ENCODE measurements at places on chromosomes 16 and 17.

DNA sequence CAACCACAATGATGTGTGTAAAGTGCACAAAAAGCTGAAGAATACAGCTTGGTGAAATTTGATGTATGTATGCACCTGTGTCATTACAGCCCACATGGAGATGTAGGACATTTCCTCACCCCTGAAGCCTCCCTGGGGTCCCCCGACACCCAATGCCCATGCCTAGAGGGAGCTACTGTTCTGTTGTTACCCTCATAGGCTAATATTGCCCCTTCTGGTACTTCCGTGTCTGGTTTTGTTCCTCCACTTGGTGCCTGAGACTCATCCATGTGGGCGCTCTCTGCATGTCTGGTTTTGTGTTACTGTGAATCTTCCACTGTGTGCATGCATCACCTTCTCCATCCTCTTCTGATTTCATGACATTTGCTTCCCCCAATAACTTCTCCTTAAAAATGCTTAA is 18.6 kb downstream of the TNFRSF13B start:
- no peak for DNase-seq

DNA sequence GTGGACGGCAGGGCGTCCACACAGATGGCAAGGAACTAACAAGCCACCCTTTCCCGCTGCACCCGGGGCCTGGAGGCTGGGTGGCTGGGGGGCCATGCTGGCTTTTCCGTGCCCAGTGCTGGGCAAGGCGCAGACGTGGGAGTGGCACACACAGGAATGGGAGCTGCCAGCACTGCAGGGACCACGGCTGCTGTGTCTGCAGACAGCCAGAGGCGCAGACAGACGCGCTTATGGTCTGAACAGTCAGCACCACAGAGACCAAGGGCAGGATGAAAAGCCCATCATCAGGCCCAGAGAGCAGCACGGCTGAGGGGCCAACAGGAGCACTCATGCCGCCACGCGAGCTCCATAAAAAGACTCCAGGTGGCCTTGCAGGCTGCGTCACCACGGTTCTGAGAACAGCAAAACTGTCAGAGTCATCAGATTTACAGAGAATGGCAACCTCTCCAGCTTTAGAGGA is 24.0 kb downstream of the PDIA2 start:
- DNase-seq: no peak

DNA sequence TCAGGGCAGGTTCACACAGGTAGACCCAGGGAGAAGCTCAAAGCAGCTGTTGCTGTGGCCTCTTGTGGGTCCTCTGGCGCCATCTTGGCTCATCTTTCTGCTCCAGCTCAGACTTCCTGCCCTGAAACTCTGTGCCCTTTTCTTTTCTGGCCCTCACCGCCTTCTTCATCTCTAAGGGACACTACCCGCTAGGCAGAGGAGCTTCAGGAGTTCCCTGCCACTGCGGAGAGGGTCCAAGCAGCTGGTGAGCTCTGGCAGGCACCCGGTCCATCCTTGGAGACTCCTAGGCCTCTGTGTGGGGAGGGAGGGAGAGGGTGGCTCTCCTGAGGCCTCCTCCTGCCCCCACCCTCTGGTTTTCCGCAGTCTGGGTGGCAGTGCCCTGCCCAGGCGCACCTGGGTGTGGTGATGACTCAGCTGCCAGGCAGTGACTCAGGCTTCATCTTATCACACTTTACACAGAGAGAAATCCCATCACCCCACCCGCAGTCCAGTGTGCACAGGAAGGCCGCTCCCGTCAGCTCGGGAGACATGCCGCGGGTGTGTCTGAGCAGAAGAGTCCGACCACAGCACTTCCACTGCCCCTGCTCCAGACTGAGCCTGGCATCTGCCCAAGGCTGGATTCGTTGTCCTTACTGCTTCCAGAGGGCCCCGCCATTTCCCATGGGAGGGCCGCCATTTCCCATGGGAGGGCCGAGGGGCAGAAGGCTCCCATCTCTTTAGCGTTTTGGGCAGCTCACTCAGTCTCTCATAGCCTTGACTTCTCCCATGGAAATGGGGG is 7.3 kb downstream of the NT5C start:
- DNase-seq: peak; percentile 82

- DNase-seq: no peak
Observed at GRCh38 chr17:12830777-12831247, 41.5 kb downstream of the ARHGAP44 start.

DNA sequence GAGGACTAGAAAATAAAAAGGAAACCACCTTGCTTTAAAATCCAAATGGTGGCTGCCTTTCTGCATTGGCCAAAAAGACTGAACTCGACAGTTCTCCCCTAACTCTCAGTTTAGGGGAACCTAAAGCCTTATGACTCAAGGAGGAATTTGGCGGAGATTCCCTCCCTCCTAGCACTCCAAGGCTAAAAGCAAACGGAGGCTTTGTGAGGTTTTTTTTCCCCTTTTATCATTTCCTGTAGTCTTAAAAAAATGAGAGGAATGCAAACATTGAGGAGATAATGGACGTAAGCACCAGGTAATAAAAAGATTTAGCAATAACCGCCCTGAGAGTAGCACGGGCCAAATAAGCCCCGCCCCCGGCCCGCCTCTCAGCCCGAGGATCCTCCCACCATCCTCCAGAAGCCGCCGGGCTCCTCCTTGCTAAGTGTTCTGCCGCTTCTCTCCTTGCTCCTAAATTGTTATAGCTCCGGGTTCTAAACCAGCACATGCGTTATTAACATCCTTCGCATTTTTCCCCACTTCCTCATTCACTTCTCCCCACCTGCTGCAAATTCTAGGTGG is 5.8 kb upstream of the KIFC3 start:
- peak; percentile 47 for DNase-seq

DNA sequence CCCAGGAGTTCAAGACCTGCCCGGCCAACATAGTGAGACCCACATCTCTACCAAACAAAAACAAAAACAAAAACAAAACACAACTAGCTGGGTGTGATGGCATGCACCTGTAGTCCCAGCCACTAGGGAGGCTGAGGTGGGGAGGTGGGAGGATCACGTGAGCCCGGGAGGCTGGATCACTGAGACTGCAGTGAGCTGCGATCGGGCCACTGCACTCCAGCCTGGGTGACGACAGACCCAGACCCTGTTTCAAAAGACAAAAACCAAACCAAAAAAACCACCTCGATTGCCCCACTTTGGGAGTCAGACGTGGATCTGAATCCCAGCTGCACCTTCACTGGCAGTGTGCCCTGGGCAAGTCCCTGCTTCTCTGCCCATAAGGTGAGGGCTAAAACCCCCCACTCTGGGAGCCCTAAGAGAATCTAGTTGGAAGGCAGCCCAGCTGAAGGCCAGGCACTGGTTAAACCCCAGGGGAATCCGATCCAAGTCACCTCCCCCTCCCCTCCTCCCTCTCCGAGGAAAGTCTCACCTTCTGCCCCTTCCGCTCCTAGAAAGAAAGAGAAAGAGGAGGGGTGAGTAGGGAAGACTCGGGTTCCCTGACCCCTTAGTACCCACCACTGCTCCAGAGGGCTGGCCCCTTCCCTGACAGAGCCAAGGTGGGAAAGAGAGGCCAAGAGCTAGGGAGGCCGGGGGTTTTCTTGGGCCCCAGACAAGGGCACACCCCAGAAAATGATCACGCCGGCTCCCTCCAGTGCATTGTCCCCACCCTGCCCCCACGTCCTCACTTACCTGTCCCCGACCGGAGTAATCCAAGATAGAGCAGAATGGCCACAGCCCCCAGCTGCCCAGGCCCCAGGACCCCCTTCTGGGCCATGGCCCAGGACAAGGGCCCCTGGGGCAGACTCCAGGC is 647 bp downstream of the PRSS8 start:
- no peak for DNase-seq

GRCh38 chr17:10059684-10060211 is 138.7 kb downstream of the GAS7 start:
- DNase-seq: no peak

DNA sequence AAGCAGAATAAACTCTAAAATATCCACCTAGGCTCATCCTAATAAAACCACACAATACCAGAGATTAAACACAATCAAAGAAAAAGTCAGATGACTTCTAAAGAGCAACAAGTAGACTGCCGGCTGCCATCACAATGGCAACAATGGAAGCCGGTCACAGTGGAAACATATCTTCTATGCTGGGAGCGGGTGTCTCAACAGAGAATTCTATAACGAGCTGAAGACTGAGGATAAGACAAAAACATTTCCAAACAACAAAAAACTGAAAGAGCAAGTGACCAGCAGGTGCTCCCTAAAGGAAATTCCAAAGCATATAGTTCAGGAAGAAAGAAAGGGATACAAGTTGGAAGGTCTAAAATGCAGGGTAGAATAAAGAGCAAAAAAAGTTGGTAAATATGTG is 8.9 kb downstream of the NSMCE1 start:
- DNase-seq: no peak

DNA sequence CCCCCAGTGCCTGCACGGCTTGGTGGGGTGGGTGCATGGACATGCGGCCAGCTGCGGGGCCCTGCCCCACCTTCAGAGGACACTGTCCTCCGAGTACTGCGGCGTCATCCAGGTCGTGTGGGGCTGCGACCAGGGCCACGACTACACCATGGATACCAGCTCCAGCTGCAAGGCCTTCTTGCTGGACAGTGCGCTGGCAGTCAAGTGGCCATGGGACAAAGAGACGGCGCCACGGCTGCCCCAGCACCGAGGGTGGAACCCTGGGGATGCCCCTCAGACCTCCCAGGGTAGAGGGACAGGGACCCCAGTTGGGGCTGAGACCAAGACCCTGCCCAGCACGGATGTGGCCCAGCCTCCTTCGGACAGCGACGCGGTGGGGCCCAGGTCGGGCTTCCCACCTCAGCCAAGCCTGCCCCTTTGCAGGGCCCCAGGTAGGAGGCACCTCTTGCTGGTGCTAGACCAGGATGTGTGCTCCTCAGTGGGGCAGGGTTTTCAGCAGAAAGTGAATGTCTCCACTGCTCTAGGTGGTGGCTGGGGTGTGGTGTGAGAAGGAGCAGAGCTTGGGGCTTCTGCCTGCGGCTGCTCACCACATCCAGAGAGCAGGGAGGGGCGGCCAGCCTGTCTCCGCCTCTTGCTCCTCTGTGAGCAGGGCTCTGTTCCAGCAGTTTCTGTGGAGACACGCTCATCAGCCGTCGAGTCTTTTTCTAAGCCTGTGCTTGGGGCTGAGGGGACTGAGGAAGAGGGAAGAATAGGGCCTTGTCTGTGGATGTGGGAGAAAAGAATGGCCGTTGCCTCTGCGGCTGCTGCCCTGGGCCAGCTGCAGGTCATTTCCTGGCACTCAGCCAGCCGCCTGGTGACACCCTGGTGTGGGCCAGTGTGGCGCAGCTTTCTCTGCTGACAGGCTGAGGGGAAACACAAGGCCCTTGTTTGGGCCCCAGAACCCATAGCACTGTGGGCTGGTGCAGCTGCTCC is 2.2 kb downstream of the ZNF276 start:
- DNase-seq: peak; percentile 63

DNA sequence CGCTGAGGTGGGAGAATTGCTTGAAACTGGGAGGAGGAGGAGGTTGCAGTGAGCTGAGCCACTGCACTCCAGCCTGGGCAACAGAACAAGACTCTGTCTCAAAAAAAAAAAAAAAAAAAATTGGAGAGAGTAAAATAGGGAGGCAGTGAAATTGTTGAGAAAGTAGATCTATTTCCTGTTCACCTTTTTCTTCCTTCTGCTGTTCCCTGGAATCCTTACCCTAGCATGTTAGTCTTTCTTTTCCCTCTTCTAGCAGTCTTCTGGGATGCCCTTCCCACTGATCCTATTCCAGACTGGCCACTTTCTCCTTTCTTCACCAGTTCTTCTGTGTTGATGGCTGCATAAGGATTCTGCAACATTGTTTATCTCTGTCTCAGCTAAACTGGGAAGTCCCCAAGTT is 3.1 kb downstream of the NME2 start:
- DNase-seq: no peak

- no peak for DNase-seq
Observed at GRCh38 chr17:18116078-18116477, 7.5 kb downstream of the MYO15A start.

- no peak for DNase-seq
Observed at GRCh38 chr17:3968015-3968414, 3.8 kb upstream of the ATP2A3 start.

DNA sequence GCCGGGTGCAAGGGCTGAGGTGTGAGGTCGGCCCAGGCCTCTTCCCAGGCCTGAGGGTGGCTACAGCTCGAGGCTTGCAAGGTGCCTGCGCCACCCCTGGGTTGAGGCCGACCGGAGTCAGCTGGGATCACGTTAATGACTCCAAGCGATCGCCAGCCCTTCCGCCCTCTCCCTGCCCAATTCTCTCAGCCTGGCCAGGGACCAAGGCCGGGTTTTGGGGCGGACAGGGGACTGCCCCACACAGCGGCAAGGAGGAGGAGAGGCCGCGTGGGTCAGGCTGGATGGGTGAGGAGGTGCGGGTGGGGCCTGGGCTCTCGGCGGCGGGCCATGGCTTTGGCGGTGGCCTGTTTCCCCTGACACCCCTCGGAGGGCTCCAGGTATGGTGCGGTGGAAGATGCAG is 3.2 kb upstream of the WDR24 start:
- DNase-seq: no peak

GRCh38 chr17:60995680-60996079 is 318.0 kb downstream of the BCAS3 start:
- no peak for DNase-seq

DNA sequence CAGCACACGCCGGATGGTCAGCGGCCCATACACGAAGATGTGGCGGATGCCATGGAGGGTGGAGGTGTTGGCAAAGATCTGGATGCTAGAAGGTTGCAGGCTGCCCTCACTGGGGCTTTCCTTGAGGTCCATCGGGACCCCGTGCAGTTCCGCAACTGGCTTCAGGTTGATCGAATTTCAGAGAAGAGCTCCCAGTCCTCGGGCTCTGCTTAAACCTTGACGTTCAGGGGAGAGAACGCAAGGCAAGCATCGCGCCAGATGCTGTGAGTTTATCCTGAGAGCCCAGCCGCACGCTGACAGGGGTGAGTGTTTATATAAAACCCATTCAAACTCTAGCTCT is 98.7 kb upstream of the CCL2 start:
- DNase-seq: no peak

DNA sequence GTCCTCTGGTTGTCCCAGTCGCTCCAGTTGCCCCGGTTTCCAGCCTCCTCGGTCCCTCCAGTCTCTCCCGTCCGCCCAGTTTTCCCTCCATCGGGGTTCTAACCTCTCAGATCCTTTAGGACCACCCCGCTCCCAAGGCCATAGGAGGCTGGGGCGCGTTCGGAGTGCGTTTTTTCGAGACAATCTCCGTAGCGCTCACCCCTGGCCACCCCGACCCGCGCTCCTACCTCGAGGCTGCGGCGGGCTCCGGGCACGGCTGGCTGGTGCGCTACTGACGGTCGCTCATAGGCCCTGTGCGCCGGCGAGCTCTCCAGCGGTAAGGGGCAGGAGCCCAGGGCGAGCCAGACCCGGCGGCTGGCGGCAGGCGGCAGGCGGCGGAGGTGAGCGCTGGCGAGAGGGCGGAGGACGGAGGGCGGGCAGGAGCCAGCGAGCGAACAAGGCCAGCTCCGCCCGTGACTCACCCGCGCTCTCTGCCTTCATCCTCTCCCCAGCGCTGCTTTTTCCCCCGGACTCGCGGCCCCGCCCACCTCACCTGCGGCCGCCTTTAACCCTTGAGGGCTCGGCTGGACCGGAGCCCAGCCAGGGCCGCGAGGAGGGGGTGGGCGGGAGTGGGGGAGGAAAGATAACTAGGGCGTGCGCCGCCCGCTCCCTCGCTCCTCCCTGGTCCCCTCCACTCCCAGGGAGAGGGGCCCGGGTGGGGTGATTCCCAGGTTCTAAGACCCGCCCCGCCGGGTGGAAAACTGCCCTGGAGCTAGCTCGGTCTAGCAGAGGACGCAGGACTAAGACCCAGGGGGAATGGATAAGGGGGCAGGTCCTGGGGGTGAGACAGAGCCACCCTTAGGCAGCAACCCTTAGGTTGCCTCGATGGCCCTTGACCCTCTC is at the start of gene SP6:
SP6 (minus strand) TSS at position 472 of the 882 bp plus-strand sequence. CDS start 2,734 bp downstream, outside the sequence.
- DNase-seq: peak; percentile 70
